Activated CD8-positive, alpha-beta memory T cell treated with anti-CD3 and anti-CD28 coated beads, Interleukin-2, amount 50 U/mL, for 48 hours (primary cell): ENCODE measurements at places on chromosomes 12 and 14.

DNA sequence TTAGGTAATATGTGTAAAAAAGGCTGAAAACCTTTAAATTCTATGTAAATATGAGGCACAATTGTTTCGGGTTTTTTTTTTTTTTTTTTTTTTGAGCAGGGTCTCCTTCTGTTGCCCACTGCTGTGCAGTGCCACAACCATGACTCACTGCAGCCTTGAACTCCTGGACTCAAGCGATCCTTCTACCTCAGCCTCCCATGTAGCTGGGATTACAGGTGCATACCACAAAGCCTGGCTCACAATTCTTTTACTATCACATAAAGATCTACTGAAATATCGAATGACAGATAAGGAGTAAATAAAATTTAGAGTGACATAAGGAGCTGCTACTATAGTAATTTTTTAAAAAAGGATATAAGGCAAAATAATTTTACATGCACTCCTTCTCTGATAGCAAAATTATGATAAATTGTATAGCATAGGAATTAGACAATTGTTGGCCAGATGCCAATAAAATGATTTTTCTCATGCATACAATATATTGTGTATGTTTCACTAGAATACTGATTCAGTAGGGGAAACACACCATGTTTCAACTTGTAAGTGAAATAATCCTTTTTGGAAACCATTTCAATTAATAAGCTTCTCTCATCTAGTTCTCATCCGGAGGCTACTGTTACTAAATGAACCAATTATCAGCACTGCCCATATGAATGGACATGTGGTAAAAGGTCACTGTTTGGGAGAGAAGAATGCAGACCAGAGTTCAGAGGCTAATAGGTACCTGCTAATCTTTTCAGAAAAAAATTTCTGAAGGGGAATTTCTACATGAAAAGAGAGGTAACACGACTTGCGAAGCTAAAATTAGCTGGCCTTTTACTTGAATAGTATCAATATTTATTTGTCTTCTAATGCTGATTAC lies 108.4 kb downstream of the PPP1R12A start:
- no peak for DNase-seq

GRCh38 chr12:120126635-120127005 lies 10.1 kb upstream of the RAB35 start:
- no peak for DNase-seq

GRCh38 chr12:101909646-101910045 lies 32.3 kb downstream of the DRAM1 start:
- DNase-seq: no peak

DNA sequence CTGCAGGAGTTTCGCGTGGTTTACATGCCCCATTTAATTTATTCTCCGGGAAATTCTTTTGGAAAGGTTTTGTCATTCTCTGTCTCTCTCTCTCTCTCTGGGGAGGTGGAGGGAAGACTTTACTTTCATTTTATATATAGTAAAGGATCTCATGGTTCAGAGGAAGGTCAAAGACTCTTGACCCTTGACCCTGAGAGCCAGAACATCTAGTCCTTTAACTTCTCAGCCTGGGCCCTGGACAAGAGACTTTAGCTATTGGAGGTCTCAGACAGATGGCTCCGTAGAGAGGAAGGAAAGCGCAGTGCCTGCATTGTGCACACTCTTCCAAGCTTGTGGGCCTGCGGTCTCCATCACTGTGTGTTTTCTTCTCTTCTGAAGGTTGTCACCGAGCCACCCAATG lies 43.7 kb downstream of the CCDC92 start:
- DNase-seq: no peak

GRCh38 chr12:47785887-47786661 lies 13.0 kb downstream of the SLC48A1 start:
- no peak for DNase-seq

DNA sequence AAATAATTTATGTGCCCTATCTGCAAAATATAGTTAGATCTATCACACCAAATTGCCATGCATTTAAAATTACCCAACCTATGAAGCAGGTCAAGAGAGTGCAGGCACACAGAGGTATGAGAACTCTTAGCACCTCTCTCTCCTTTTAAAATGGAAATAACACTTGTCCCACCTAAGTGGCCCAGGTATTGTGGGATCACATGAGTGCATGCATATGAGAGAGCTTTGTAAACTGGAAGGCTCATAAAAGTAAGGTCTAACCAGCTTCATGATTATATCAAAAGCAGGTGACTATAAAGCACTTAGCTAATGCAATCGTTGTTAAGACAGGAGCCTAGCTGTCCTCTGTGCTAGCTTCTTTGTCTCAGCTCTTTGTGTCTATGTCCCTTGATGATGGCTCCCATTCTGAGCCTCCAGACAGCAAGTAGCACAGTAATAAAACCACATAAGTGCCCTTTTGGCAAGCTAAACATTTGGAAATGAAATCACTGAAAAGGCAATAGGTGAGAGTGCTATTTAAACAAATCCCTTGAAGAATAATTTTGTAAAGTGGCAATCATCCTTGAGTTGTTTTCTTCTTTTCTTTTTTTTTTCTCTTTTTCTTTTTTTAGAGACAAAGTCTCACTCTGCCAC lies 219.0 kb downstream of the NTF3 start:
- DNase-seq: no peak

- no peak for DNase-seq
Observed at GRCh38 chr12:85821759-85822158, 14.4 kb downstream of the RASSF9 start.

DNA sequence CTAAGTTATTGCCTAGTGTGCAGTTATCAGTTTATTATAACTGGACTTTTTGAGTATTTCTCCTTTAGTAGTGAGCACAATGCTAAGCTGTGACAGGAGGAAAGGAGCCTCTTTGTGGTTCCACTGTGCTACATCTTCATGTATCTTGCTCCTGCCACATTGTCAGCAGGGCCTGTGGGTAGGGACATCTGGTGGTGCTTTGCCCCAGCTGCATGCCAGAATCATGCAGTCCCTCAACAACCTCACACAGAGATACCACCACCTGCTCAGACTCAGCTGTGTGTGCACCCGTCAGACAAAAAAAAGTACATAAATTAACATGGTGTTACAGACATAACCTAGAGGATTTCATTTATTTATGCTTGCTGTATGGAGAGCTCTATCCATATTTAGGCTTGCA lies 51.1 kb downstream of the MIS18BP1 start:
- DNase-seq: no peak

- no peak for DNase-seq
Observed at GRCh38 chr14:39491134-39491571, 58.9 kb upstream of the FBXO33 start.

DNA sequence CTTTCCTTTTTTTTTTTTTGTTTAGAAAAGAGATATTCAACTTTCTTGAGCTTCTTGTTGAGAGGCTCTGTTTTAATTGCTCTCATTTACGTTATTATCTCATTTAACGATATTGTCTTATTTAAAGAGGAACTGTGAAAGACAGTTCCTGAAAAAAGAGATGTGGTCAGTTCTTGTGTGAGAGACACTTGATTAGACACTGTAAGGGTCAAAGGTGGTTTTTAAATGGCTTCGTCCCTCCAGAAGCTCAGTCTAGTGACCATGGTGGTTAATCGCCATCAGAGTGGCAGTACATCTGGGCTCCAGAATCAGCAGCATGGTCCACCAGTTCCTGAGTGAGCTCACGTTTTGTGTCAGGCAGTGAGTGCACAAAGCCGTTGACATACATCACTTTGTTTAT lies 57.9 kb upstream of the KCNA5 start:
- no peak for DNase-seq

DNA sequence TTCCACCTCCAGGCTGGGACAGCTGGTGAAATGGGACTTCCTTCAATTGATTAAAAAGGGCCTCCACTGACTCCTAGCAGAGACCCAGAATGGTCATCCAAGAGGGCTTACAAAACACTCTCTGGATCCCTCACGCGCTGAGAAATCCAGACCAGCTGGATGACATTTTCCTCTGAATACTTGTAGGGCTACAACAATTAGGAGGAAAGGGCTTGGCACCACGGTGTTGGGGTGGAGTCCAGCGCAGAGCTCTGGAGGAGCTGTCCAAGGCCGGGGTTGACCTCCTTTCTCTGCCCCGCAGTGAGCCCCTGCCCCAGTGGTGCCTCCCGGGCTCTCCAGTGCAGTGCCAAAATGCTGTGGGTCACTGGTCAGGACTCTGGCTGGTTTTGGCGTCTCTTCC lies 189.0 kb upstream of the CCND2 start:
- no peak for DNase-seq

- DNase-seq: no peak
Observed at GRCh38 chr14:82113710-82114109, 580.1 kb upstream of the SEL1L start.

DNA sequence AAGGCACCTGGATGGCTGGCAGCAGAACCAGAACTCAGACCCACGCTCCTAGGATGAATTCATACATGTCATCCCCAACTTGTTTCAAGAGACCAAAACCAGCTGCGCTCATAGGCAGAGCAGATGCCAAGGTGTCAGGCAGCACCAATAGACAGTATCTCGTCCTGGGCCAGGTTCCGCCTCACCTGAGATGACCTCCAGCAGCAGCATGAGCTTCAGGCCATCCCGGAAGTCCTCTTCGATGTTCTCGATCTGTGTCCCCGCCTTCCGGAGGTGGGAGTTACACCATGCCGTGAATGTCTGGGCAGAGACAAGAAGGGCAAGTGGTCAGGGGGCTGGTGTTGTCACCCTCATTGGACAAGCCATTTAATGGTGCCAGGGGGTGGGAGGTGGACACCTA lies 53.7 kb downstream of the ACTN1 start:
- DNase-seq: no peak

GRCh38 chr12:119843100-119843499 lies 34.0 kb downstream of the CIT start:
- DNase-seq: no peak

GRCh38 chr12:49944046-49944445 lies 6.5 kb upstream of the AQP2 start:
- DNase-seq: no peak

- DNase-seq: no peak
Observed at GRCh38 chr12:118160536-118160935, 24.6 kb downstream of the PEBP1 start.

DNA sequence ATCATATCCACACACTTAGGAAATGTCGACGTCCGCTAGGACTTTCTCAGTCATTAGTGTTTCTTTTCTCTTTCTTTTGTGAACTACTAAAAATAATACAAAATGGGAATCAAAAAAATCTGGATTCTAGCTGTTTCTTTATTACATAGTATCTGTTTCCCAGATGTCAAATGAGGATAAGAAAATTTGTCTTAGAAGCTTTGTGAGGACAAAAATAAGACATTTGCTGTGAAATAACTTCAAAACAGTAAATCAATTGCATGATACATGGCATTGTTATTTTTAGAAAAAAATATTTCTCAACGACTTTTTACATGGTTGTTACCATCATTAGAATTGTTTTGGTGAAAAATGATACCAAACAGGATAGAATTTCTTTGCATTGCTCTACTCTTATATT lies 71.4 kb upstream of the IFNG-AS1 start:
- DNase-seq: no peak

DNA sequence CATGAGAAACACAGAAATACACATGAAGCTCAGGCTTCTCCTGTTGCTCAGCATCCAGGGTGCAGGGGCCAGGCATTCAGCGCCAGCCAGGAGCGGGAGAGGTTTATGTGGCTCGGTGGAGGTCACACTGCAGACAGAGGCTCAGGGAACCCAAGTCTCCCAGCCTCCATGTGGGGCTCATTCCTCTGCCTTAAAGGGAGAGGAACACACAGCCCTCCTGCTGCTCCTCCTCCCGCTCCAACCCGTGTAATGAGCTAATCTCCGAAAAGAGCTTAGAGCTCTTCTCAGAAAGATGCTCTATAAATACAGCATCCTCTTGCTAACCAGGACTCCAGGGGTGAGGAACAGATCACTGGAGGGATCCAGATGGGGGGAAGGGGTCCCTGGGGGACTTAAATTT lies 28.2 kb downstream of the FGF6 start:
- peak; percentile 39 for DNase-seq

DNA sequence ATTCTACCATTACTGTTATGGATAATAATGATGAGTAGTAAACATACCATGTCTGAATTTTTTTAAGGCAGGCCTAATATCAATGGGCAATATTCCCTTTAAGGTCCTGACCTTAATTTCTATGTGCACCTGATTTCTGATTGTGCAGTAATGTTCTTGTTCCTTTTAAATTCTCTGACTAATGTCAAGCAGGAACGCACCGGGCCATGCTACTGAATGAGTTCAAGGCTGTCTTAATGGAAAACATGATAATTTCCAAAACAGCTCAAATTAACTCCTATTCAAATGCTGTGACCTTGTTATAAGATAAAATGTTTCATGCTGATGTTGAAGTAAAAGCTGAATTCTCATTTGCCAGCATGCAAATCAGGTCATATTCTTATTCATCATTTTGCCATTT lies 6.8 kb downstream of the TAS2R46 start:
- no peak for DNase-seq

DNA sequence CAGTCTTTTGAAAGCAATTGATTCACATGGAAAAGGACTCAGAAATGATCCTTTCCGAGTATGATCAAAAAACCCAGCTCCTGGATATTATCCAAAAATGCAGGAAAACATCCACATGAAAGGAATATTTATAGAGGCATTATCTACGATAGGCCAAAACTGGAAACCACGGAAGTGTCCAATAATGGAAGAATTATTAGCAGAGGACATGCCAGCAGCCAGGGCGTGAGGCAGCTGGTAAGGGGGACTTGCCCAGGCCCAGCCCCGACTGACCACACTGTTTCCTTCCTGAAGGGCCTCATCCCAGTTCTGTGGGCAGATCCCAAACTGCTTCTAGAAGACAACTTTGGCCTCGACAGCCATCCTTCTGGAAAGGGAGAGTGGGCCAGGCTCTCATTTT lies 20.5 kb downstream of the ACTN1 start:
- DNase-seq: no peak

GRCh38 chr14:106228541-106229158 lies 702.3 kb downstream of the TMEM121 start:
- no peak for DNase-seq

DNA sequence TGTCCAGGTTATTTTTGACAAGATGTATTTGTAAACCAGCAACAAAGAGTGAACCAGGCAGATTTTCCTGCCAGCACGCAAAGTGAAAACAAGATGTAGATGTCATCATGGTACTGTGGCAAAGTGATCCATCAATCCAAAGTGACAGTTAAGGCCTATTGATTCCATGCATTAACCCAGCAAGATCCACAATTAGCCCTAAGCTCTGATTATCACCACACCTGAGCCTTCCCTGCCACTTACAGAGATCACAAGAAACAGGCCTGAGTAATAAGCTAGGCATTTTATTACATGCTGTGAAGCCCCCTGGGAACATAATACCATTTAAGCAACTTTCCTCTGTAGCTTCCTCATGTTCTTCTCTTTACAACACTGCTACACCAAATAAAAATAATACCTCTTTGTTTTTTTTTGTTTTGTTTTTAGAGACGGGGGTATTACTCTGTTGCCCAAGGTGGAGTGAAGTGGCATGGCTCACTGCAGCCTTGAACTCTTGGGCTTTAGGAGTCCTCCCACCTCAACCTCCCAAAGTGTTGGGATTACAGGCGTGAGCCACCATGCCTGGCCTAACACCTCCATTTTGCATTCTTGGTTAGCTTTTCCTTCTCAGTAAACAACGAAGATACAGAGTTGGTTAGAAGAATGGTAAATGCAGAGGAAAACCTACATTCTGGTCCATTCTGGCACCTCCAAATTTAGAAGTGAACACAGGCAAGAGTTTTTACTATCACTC lies 85.5 kb downstream of the STON2 start:
- no peak for DNase-seq

GRCh38 chr12:52473768-52474167 lies at the start of gene KRT6C:
Gene KRT6C (minus strand): TSS chr12:52473805. CDS start chr12:52473737, 68 bp downstream.
- no peak for DNase-seq
